ENCODE measurements at places on chromosomes 16 and 17.

DNA sequence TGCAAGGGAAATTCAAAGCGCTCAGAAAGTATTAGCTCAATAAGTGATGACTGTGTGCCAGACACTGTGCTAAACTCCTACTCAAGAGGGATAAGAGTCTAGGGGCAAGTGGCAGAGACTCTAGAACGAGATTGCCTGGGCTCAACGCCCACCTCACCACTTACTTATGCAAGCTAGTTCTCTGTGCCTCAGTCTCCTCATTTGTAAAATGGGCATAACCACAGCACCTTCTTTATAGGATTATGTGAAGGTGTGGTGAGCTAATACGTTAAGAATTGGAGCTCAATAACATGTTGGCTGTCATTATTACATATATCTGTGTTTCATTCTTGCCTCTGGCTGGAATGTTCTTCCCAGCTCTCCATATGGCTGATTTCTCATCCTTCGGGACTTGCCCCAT, 15.4 kb downstream of the DEXI start:
- DNase-seq, result no peak

DNA sequence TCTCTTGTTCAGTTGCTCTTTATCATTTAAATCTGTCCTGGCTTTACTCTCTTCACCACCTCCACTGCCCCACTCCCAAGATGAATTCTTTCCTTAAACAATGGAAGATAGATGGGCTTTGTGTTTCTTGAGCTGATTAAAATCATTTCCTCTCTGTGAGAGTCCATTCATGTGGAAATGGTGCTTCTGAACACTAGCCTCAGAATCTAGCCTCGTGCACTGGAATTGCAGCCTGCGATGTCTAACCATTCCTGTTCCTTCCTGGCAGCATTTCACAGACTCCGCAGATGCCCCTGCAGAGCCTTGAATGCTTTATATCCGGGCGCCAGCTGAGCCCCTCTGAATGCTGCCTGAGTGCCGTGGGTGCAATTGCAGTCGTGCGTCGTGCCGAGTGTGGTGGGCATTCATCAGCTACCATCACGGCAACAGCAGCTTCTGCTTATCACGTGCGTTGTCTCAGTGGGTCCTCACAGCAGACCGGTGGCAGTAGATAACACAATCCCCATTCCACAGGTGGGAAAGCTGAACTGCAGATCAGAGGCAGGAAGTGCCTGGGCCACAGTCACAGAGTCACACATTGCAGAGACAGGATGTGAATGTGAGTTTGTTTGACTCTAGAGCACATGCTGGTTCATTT, 172.8 kb upstream of the WSCD1 start:
- DNase-seq, result no peak

GRCh38 chr16:56517206-56517605, 2.6 kb downstream of the BBS2 start:
- no peak for DNase-seq

- DNase-seq, result no peak
These were observed 75.0 kb downstream of the RPTOR start for GRCh38 chr17:80619535-80620235.

DNA sequence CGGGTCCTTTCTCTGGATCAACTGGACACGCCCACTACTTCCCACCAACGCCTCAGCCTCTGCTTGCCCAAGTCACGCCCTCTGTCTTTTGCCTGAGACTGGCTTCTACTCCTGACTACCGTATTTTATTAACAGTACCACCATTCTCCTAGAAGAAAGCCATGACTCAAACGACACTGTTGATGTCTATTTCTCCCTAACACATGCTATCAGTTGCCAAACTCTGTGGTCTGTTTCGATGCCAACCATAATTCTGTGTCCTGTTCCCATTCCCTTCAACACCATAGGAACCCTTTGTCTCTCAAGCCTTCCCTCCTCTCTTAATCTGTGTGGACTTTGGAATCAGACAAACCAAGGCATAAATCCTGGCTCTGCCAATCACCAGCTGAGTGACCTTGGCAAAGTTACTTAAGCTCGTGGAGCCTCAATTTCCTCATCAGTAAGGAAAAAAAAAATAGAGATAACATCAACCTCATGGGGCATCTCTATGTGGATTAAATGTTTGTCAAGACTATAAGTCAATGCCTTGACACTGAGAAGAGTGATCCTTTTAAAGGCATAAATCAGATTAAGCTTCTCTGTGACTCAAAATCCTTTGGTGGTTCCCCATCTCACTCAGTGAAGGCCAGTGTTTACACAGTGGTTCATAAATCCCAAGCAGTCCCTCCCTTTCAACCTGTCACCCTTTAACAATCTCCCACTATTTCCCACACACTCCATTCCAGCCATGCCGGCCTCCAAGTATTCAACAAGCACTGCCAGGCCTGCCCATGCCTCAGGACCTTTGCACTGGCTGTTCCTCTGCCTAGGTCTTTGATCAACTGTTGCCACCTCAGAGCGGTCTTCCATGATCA, 45.6 kb downstream of the ERN1 start:
- no peak for DNase-seq

GRCh38 chr16:51573191-51573590, 422.1 kb upstream of the SALL1 start:
- DNase-seq, result no peak

DNA sequence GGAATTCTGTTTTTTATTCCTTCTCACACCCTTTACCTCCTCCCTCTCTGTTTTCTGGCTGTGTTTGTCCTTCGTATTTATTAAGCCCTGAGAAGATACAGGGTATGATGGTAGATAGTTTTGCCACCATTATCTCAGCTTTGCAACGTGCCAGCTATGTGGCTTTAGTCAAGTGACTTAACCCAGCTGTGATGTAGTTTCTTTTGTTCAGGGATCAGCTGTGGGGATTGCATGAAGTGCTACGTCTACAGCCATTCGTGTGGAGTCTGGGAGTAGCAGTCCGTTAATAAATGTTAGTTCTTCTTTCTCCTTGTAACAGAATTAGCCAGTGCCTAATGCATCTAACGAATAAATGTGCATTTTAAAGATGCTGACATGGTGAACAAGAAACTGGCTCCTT, 128.4 kb downstream of the HAPSTR1 start:
- no peak for DNase-seq

DNA sequence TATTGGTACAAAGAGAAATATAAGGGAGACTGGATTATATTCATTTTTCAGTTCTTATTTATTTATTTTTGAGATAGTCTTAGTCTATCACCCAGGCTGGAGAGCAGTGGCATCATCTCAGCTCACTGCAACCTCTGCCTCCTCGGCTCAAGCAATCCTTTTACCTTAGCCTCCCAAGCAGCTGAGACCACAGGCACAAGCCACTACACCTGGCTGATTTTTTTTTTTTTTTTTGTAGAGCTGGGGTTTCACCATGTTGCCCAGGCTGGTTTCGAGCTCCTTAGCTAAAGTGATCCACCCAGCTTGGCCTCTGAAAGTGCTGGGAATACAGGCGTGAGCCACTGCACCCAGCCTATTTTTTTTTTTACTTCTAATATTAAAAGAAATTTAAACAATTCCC, 40.1 kb upstream of the USP7 start:
- DNase-seq, result no peak

DNA sequence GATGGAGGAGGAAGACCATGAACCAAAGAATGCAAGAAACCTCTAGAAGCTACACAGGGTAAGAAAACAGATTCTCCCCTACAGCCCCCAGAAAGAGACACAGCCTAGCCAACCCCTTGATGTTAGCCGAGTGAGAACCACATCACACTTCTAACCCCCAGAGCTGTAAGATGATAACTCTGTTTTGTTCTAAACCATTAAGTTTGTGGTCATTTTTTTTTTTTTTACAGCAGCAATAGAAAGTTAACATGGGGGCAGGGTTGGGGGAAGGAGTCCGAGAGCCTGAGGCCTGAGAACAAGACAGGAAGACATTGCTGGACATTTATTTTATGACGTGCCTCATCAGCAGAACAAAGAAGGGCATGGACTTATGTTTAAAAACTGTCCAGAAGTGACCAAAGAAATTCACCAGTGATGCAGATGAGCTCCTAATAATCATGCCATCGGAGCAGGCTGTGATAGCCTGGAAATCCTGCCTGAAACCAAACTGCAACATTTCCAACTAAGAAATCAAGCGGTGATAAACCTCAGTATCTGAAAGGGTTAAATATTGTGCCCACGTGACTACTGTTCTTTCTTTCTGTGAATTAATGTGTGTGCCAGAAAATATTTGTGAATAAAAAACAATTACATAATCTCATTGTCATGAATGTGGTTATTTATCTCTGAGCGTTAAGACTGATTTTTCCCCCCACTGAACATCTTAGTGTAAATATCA, 1.1 kb downstream of the ABCA9 start:
- no peak for DNase-seq

GRCh38 chr17:42372142-42372541, 16.1 kb downstream of the STAT3 start:
- no peak for DNase-seq

DNA sequence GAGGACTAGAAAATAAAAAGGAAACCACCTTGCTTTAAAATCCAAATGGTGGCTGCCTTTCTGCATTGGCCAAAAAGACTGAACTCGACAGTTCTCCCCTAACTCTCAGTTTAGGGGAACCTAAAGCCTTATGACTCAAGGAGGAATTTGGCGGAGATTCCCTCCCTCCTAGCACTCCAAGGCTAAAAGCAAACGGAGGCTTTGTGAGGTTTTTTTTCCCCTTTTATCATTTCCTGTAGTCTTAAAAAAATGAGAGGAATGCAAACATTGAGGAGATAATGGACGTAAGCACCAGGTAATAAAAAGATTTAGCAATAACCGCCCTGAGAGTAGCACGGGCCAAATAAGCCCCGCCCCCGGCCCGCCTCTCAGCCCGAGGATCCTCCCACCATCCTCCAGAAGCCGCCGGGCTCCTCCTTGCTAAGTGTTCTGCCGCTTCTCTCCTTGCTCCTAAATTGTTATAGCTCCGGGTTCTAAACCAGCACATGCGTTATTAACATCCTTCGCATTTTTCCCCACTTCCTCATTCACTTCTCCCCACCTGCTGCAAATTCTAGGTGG, 5.8 kb upstream of the KIFC3 start:
- peak; percentile 90 for DNase-seq

- no peak for DNase-seq
These were observed 10.9 kb upstream of the MYO15B start for GRCh38 chr17:75576661-75577060.

DNA sequence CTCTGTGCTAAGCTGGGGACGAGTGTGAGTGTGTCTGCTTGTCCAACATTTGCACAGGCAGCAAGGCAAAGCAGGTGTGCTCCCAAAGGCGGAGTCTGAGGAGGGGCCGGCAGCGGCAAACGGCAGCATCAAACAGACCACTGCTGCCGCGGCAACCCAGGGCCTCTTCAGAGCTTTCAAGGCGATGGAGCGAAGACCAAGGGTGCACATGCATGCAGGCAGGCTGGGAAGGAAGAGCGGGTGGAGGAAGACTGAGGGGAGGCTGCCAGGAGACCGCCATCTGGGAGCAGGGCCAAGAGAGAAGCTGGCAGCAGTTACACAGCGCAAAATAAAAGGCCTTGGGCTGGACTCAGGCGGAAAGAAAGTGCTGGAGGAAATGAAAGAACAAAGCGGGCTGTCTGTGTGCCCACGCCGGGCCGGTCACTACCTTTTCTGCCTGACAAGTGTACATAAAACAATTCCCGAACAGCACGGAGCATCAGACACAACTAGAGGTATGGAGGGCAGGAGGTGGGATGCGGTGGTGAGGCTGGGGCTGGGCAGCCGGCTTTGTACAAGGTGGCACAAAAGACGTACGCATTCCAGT, 8.5 kb downstream of the TIMM22 start:
- DNase-seq, result peak; percentile 91

DNA sequence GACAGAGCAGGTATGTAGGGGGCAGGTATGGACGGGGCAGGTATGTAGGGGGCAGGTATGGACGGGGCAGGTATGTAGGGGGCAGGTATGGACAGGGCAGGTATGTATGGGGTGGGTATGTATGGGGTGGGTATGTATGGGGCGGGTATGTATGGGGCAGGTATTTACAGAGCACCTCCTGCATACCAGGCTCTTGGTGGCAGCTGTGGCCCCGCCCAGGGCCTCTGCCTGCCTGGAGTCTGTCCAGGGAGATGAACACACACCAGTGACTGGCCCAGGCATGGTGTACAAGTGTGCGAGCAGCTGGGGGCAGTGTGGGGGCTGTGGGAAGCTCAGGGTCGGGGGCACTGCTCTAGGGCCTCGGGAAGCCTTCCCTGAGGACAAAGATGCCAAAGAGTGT, 4.4 kb downstream of the RPL3L start:
- no peak for DNase-seq

GRCh38 chr16:84455031-84455430, 49.4 kb downstream of the MEAK7 start:
- no peak for DNase-seq

- DNase-seq, result no peak
These were observed 44.0 kb downstream of the SREBF1 start for GRCh38 chr17:17792551-17793377.

DNA sequence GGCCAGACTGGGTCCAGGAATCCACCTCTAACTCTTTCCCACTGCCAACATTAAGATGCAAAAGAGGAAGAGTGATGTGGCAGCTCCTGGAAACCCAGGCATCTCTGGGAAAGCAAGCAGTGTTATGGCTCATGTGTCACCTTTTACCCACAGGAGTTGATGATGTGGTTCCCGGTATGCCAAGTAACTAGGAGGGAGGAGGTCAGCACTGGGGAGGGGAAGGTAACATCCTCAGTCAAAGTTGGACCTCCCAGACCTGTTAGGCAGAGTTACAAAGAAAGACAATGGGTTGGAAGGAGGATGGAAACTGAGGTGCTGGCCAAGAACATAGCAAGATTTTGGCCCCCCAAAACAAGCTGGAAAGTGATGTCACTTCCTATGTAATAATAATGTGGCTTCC, 11.4 kb downstream of the KRABD2 start:
- no peak for DNase-seq

DNA sequence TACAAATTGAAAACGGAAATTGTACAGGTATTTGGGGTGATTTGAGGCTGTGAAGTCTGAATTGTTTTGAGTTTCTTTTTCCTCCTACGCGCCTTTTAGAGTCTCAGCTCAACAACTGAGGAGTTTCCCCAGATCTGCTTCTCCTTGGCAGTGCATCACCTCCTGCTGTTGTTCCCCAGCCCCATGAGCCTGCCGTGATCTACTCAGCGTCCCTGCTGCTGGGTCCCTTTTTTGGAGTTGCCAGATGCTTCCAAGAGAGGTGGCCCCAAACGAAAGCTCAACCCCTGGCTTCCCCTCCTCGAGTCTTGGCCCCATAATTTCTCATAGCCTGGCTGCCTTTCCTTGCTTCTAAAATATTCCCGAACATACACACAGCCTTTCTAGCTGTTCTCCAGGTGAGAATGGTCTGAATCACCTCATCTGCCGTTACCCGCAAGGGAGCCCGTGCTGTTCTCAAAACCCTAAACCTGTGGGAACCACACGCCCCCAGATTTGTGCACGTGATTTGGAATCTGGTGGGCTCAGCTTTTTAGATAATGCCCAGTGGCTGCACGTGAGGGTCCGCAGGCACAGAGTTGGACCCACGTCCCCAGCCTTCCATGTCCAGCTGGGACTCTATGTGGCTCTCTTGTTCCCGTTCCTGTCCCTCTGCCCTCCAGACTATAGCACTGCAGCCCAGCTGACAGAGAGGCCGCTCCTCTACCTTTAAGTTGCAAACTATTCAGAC, 179.1 kb upstream of the CHMP6 start:
- DNase-seq, result peak; percentile 54

- peak; percentile 69 for DNase-seq
These were observed at the start of gene KATNB1 for GRCh38 chr16:57735755-57736418. TSS of gene KATNB1 (plus strand) at chr16:57735770. CDS start at chr16:57737244, 1,474 bp downstream.

- no peak for DNase-seq
These were observed 10.7 kb upstream of the MRPS23 start for GRCh38 chr17:57860414-57860999.

Data from sigmoid colon (tissue), 7 donors.